ENCODE measurements at places on chromosomes 13 and 19.
A peak's percentile ranks its signal among the peaks of the same experiment; 100 is the strongest.

DNA sequence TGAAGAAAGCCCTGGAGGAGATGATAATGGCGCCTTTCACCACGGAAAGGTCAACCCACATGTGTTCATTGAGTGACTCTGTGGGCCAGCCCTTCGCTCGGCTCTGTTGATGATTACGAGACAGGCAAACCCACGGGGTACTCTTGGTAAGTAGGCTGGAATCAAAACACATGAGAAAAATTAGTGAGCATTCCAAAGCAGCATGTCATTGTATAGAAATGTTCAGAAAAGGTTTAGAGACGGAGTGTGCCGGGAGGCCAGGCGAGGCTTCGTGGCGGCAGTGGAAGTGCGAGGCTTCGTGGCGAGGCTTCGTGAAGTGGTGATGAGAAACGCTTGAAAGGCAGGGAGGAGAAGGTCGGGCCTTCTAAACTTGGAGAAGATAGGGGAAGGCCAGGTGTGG is 144.3 kb downstream of the ZNF536 start:
- ATAC-seq: no peak

- ATAC-seq: no peak
These were observed 6.9 kb upstream of the HIF3A start for GRCh38 chr19:46289724-46290619.

- no peak for ATAC-seq
These were observed 762 bp upstream of the ADM5 start for GRCh38 chr19:49688531-49689132.

DNA sequence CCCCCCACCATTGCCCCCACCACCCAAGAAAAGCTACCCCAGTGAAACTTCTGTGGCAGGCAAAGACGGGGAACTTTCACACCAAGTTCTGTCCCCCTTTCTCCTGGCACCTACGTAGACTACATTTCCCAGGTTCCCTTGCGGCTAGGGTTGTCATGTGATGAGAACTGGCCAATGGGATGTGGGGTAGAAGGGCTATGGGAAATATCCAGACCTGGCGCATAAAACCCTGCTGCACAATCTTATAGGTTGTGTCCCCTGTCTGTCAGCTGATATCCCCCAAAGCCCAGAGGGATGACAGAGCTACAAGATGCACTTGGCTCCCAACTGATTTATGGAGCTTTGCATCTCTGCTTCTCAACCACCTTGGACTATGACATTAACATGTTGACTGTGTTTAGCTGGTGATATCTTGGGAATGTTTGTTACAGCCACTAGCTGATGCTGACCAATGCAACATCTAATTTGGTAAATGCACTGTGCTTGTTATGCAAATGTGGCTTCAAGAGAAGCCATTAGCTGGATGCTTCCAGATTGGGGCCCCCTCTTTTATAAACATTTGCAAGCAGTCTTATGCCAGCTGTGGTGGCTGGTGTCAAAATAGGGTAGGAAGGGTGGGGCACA is 6.1 kb downstream of the SH2D3A start:
- ATAC-seq: peak; percentile 48

- ATAC-seq: no peak
These were observed 20.3 kb downstream of the C19orf81 start for GRCh38 chr19:50669302-50670101.

All from activated T-helper 17 cell treated with anti-CD3 and anti-CD28 coated beads, Interleukin-2, amount 50 U/mL, for 72 hours (primary cell).